ENCODE measurements at places on chromosomes 6 and 20. TPM values are rescaled to one million over a fixed set of nuclear protein-coding genes. Genes with fewer than 3 reads are reported as not detected.

DNA sequence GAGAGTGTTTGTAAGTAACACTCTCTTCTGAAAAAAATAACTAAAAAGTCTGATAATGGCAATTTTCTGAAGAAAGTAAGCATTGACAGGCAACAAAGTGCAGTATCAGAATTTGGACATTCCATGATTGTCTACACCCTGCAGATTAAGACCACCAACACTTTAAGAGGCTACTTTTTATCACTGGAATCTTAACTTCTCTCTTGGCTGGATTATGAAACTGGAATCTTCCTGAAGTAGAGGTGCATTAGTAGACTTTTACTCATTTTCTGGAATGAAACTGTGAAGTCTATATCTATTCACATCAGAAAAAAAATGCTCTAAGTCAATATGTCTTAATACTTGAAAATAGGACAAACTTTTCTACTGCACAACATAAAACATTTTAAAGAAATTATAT is 547.5 kb downstream of the COL12A1 start:
- H3K4me1 ChIP-seq: no peaks in the 10 kb centered on the region
- H3K36me3 ChIP-seq: no peaks in the 10 kb centered on the region
- no peak overlapping the region for H3K4me3 ChIP-seq
- H3K27me3 ChIP-seq: no peaks in the 10 kb centered on the region

FUT9 gene
- 6.3 TPM for total RNA-seq

GRCh38 chr6:78611886-78612480 is 255.4 kb upstream of the IRAK1BP1 start:
- H3K27ac ChIP-seq: no peak overlapping the region
- no peaks in the 10 kb centered on the region for H3K27me3 ChIP-seq
- H3K4me1 ChIP-seq: no peaks in the 10 kb centered on the region
- peak; percentile 5 for DNase-seq
- H3K4me3 ChIP-seq: no peak overlapping the region

DNA sequence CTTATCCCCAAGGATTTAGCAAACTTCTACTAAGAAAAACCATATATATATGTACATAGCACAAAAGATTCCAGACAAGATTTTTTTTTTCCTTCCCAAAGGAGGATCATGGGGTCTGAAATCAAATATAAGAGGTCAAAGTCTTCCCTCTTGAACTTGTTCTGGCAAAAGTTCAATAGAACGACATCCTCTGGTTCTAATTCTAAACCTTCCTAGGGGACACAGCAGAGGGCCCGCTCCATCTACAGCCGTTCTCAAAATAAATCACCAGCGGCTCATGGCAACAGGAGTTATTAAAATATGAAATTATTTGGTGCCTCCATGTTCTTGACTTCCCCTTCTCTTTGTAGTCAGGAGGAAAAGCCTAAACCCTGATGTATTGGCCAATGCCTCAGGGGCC is 29.0 kb downstream of the ANKRD60 start:
- no peak for DNase-seq
- no peak overlapping the region for H3K27ac ChIP-seq
- H3K27me3 ChIP-seq: no peaks in the 10 kb centered on the region
- H3K4me1 ChIP-seq: no peaks in the 10 kb centered on the region

DNA sequence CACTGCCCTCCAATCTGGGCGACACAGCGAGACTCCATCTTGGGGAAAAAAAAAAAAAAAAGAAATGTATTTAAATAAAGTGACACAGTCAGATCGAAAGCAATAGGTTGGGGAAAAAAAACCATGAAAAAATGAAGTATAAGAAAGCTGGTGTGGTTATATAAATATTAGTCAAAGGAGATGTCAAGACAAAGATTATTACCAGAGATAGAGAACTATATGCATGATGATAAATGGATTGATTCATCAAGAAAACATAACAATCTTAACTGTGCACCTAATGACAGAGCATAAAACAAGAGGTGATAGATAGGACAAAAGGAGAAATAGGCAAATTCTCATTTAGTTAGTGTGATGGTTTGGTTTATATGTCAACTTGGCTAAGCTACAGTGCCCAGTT is 146.9 kb upstream of the AHI1 start:
- H3K27me3 ChIP-seq: no peaks in the 10 kb centered on the region
- DNase-seq: no peak
- no peaks in the 10 kb centered on the region for H3K4me1 ChIP-seq
- no peak overlapping the region for H3K4me3 ChIP-seq
- no peaks in the 10 kb centered on the region for H3K36me3 ChIP-seq
- H3K27ac ChIP-seq: no peak overlapping the region

DNA sequence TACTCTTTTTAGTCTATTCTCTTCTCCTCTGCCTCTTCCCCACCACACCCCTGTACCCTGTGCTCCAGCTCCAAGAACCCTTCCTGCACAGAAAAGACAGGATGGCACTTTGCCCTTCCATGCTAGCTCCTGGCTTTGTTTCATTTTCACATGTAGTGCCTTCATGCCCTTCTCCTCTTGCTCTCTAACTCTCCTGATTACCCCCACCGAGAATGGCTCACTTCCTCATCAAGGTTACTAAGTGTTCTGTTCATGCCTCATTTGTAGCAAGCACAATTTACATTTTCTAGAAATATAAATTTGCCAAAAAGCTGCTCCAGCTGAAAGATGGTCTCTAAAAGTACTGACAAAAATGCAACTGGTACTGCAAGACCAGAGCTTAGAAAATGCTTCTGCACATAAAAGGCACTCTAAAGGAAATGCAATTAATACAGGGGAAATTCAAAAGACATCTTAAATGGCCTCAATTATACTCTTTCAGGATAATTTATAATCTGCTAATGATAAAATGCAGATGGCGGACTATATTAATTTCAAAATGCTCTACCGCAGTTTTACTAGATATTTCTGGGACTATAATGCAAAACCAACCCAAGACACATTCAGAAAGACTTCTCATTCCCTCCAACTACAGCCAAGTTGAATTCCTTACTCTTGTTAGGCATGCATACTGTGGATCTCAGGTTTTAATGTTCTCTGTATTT is 570.2 kb downstream of the PRKN start:
- no peak overlapping the region for H3K27ac ChIP-seq
- DNase-seq: no peak
- H3K36me3 ChIP-seq: no peaks in the 10 kb centered on the region
- no peaks in the 10 kb centered on the region for H3K27me3 ChIP-seq
- no peaks in the 10 kb centered on the region for H3K4me1 ChIP-seq
- H3K4me3 ChIP-seq: no peak overlapping the region

- no peaks in the 10 kb centered on the region for H3K4me1 ChIP-seq
- H3K27me3 ChIP-seq: no peaks in the 10 kb centered on the region
- H3K4me3 ChIP-seq: no peak overlapping the region
- H3K27ac ChIP-seq: no peak overlapping the region
These were observed 50.5 kb downstream of the SCAND1 start for GRCh38 chr20:35903843-35904242.

- no peaks in the 10 kb centered on the region for H3K27me3 ChIP-seq
- no peak overlapping the region for H3K27ac ChIP-seq
- H3K36me3 ChIP-seq: no peaks in the 10 kb centered on the region
- DNase-seq: no peak
- no peaks in the 10 kb centered on the region for H3K4me1 ChIP-seq
- no peak overlapping the region for H3K4me3 ChIP-seq
These were observed 13.5 kb upstream of the HLA-DQA1 start for GRCh38 chr6:32623693-32624092.

EEF1A2 gene
- 0.54 TPM for total RNA-seq

DNA sequence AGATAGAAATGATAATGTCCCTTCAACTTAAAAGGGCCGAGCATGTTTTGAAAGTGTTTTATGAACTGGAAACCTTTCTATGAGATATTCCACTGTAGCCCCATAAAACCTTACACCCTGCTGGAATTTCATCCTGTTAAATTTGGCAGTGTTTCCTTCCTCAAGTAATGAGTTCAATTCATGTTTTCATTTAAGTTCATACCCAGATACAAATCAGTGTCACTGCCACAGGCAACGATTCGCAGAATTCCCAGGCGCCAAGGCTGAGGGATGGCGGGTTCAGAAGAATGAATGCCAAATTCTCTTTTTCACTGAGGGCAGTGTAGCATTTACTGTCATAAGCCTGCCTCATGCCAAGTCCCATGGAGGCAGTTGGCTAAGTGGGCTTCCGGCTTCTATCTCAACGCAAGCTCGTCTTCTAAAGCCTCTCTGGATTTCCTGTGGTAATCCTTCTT is 511.8 kb upstream of the ID4 start:
- H3K36me3 ChIP-seq: no peaks in the 10 kb centered on the region
- DNase-seq: no peak
- H3K4me1 ChIP-seq: peaks cover 5% of the 10 kb centered on the region
- H3K4me3 ChIP-seq: no peak overlapping the region
- no peaks in the 10 kb centered on the region for H3K27me3 ChIP-seq

NMBR gene
- 0.09 TPM for total RNA-seq

- H3K4me1 ChIP-seq: peaks cover 49% of the 10 kb centered on the region
- H3K27me3 ChIP-seq: no peaks in the 10 kb centered on the region
- peak overlapping the region; percentile 94 for H3K27ac ChIP-seq
These were observed 129.8 kb downstream of the HDGFL1 start for GRCh38 chr6:22699151-22699550.

DNA sequence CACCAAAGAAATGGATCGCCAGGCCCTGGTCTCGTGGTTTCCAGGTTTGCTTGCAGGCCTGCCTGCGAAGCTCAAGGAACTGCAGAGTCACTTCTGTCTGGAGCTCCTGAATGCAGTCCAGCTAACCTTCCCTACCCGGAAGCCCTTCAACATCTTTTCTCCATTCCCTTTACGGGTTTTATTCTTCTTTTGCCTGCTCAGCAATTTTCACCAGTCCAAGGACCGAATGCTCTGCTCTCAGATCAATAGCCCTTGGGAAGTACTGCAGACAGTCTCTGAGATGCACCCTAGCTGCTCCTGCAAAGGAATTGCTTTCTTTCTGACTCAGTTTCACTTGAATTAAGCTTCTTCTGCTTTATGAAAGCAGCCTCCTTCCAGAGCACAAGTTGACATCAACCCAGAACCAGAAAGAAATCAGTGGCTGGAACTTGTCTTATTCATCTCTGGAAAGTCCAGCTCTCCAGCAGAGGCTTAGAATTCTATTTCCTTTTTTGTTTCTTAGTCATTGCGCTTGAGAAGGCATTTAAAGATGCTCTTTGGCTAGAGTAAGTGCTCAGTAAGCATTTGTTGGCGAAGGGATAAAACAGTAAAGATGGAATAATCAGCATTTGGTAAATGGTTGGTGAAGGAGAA is 18.7 kb upstream of the YWHAB start:
- DNase-seq: no peak
- no peak overlapping the region for H3K4me3 ChIP-seq
- H3K4me1 ChIP-seq: no peaks in the 10 kb centered on the region

C6orf163 gene
- 2.6 TPM for total RNA-seq

LY6G6D gene
- total RNA-seq: 0.90 TPM

PARD6B gene
- 31.0 TPM for total RNA-seq

- no peaks in the 10 kb centered on the region for H3K27me3 ChIP-seq
- no peak for DNase-seq
- no peak overlapping the region for H3K4me3 ChIP-seq
- H3K4me1 ChIP-seq: no peaks in the 10 kb centered on the region
- no peak overlapping the region for H3K27ac ChIP-seq
These were observed 14.6 kb downstream of the TXLNB start for GRCh38 chr6:139277161-139277560.

GSTA2 gene
- total RNA-seq: not detected

PSMB8 gene
- 2.0 TPM for total RNA-seq

GRCh38 chr6:24249926-24250325 is 107.9 kb downstream of the DCDC2 start:
- H3K4me3 ChIP-seq: no peak overlapping the region
- DNase-seq: no peak
- no peaks in the 10 kb centered on the region for H3K27me3 ChIP-seq
- H3K4me1 ChIP-seq: peaks cover 47% of the 10 kb centered on the region
- no peak overlapping the region for H3K27ac ChIP-seq
- peaks cover 7% of the 10 kb centered on the region for H3K36me3 ChIP-seq

- no peaks in the 10 kb centered on the region for H3K27me3 ChIP-seq
- H3K4me1 ChIP-seq: no peaks in the 10 kb centered on the region
- no peak overlapping the region for H3K4me3 ChIP-seq
- no peaks in the 10 kb centered on the region for H3K36me3 ChIP-seq
These were observed 261.7 kb downstream of the SAMD5 start for GRCh38 chr6:147770221-147770620.

TRDN gene
- total RNA-seq: not detected

DNA sequence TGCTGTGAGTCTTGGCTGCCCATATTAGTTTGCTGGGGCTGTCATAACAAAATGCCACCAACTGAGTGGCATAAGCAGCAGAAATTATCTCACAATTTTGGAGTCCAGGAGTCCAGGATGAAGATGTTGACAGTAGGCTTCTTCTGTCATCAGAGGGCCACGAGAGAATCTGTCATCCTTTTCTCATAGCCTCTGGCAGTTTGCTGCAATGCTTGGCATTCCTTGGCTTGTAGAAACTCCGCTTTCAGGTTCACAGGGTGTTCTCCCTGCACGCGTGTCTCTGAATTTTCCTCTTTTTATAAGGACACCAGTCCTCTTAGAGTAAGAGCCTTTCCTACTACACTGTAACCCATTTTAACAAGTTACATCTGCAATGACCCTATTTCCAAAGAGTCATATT is 838.4 kb downstream of the TFAP2A start:
- no peak for DNase-seq
- no peak overlapping the region for H3K4me3 ChIP-seq
- H3K4me1 ChIP-seq: no peaks in the 10 kb centered on the region
- no peaks in the 10 kb centered on the region for H3K27me3 ChIP-seq
- H3K27ac ChIP-seq: no peak overlapping the region
- H3K36me3 ChIP-seq: no peaks in the 10 kb centered on the region

DNA sequence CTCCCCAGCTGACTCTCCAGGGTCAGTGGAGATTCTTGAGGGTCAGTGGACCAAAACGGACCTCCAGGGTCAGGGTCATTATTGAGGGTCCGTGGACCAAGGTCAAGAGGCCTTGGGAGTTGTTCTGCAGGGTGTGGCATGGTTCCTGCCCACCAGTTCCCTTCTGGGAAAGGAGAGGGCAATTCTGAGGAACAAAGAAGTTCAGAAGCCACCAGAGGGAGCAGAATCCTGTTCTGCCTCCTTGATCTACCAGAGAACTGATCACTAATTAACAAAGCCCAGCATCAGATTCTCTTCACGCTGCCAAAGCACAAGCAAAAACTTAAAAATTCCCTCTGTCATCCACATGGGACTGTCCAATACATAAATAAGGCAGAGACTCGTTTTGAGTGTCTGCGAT is 263.4 kb downstream of the DHX35 start:
- no peak overlapping the region for H3K27ac ChIP-seq
- no peak overlapping the region for H3K4me3 ChIP-seq
- peaks cover 17% of the 10 kb centered on the region for H3K4me1 ChIP-seq
- peaks cover 5% of the 10 kb centered on the region for H3K27me3 ChIP-seq
- H3K36me3 ChIP-seq: no peaks in the 10 kb centered on the region
- no peak for DNase-seq

All from neural progenitor cell (in vitro differentiated cells).